Spinal cord (tissue), 10 donors: ENCODE measurements at places on chromosomes 2 and 18. TPM values are rescaled to one million over a fixed set of nuclear protein-coding genes. Genes with fewer than 3 reads are reported as not detected.

Gene PSD4
- 5.3 TPM for polyA plus RNA-seq

Gene SUMO1
- polyA plus RNA-seq, result 151 TPM

Gene FKBP7
- polyA plus RNA-seq, result 16.7 TPM

Gene LGALSL
- polyA plus RNA-seq, result 41.0 TPM

Gene CPO
- 0.35 TPM for polyA plus RNA-seq

Gene UPP2
- 1.5 TPM for polyA plus RNA-seq

Gene B4GALT6
- 41.5 TPM for polyA plus RNA-seq

Gene LYPD1
- polyA plus RNA-seq, result 133 TPM

Gene ABCG5
- polyA plus RNA-seq, result 0.38 TPM

Gene IL37
- polyA plus RNA-seq, result not detected

Gene ZNF521
- 54.8 TPM for polyA plus RNA-seq

Gene GNLY
- polyA plus RNA-seq, result 0.80 TPM

Gene SLC4A5
- 2.4 TPM for polyA plus RNA-seq

Gene WDCP
- polyA plus RNA-seq, result 9.5 TPM

Gene CD8B2
- 0.59 TPM for polyA plus RNA-seq

Gene LPIN1
- 40.8 TPM for polyA plus RNA-seq

Gene ANKRD30B
- 0.81 TPM for polyA plus RNA-seq

Gene ZBTB14
- polyA plus RNA-seq, result 21.1 TPM

Gene TTC21B
- polyA plus RNA-seq, result 21.3 TPM

Gene MERTK
- polyA plus RNA-seq, result 15.8 TPM

Gene ITPRIPL1
- polyA plus RNA-seq, result 2.2 TPM

Gene ALPP
- 0.10 TPM for polyA plus RNA-seq

Gene NYAP2
- polyA plus RNA-seq, result 8.6 TPM

Gene CFAP210
- polyA plus RNA-seq, result 4.5 TPM

Gene ALLC
- 0.71 TPM for polyA plus RNA-seq

Gene LIMS3
- 1.2 TPM for polyA plus RNA-seq

Gene FAM110C
- 7.3 TPM for polyA plus RNA-seq

Gene STON1
- 17.1 TPM for polyA plus RNA-seq

Gene IL1R2
- polyA plus RNA-seq, result not detected

Gene WNT10A
- polyA plus RNA-seq, result 0.29 TPM

Gene GREB1L
- 5.1 TPM for polyA plus RNA-seq

Gene ASB18
- polyA plus RNA-seq, result 0.06 TPM

Gene ANKRD30BL
- polyA plus RNA-seq, result 5.0 TPM
